ENCODE measurements at places on chromosomes 11 and 22.

DNA sequence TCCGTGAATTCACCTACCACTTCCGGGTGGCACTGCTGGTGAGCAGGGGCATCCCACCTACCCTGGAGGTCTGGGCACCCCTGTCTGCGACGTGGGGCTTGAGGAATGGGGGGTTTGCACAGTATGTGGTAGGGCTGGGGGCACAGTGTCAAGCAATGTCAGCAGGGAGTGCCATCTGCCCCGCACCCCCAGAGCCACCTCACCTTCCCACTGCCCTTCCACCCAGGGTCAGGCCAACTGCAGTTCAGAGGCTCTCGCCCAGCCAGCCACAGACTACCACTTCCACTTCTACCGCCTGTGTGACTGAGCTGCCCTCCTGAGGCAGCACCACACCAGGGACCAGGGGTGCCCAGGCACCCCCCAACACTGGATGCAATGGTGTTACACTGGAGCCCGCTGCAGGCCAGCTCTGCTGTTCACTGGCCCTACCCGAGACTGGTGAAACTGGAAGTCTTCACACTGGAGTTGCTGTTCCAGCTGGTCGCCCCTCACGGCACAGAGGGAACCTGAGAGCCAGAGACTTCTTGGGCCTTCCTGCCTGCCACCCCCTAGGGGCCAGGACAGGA, 6.5 kb downstream of the TMEM258 start:
- DNase-seq = no peak

DNA sequence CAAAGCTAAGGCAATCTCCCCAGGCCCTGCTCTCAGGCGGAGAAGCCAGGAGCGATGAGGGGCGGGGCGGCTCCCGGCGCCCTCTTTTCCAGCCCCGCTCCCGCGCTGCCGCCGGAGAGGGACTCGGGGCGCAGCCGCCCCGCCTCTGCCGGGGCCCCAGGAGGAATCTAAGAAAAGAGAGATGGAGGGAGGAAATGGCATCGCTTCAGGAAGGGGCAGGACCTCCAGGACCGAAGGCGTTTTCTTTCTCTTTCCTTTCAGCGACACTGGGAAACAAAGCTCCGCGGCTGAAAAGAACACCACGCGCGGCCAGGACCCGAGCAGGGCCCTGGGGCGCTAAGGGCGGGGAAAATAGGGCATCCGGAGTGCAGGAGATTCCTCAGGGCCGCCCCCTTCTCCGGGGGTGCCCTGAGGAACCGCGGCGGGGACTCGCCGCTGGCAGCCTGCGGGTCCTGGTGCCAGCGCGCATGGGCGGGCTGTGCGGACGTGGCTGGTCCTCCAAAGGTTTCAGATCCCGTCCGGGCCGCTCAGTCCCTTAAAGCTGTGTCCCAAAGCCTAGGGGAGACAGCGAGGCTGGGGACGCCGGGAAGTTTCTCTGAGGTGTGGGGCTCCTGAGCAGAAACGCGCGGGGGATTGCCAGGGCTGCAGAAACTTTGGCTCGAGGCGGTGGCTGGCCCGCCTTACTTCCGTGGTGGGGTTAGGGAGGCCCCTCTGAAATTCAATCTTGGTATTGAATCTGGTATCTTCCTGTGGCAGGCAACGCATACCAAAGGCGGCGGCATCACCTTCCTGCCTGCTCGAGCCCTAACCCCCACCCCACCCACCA, 2.8 kb upstream of the BSX start:
- no peak for DNase-seq

- DNase-seq = no peak
Measured at GRCh38 chr11:3894128-3894731, 38.8 kb downstream of the STIM1 start.

DNA sequence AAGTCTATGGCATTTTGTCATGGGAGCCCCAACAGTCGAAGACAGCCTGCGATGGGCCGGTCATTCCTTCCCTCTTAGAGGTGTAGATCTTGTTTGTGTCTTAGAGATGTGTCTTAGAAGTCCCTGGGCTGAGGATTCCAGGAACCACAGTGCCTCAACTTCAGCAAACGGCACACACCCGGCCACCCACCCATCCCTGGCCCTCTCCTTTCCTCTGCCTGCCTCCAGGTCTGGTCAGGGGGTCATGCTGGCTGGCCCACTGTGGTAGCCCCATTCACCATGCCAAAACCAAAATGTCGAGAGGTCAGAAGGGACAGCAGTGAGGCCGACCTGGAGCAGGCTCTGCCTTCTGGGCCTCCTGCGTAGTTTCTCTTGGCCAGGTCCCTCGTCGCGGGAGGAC, 857.9 kb downstream of the TBC1D22A start:
- no peak for DNase-seq

GRCh38 chr11:210122-210802, 2.8 kb downstream of the RIC8A start:
- DNase-seq = no peak

DNA sequence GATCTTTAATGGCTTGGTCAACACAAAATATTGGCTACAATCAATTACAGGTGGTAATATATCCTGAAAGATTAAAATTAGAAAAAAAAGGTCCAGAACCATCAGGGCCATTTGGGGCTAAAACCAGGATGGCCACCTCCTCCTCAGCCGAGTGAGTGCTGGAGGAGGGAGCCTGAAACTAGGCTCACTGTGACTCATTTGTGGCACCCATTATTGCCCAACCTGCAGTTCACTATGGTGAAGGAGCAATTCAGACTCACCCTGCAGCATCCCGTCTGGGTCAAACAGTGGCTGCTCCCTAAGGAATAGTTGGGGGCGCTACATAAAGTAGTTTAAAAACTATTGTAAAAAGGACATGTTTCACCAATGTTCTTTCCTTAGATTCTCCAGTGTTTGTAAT, 60.7 kb downstream of the GLYATL1 start:
- no peak for DNase-seq

GRCh38 chr11:117095284-117096161, 2.7 kb downstream of the SIK3 start:
- DNase-seq = no peak

DNA sequence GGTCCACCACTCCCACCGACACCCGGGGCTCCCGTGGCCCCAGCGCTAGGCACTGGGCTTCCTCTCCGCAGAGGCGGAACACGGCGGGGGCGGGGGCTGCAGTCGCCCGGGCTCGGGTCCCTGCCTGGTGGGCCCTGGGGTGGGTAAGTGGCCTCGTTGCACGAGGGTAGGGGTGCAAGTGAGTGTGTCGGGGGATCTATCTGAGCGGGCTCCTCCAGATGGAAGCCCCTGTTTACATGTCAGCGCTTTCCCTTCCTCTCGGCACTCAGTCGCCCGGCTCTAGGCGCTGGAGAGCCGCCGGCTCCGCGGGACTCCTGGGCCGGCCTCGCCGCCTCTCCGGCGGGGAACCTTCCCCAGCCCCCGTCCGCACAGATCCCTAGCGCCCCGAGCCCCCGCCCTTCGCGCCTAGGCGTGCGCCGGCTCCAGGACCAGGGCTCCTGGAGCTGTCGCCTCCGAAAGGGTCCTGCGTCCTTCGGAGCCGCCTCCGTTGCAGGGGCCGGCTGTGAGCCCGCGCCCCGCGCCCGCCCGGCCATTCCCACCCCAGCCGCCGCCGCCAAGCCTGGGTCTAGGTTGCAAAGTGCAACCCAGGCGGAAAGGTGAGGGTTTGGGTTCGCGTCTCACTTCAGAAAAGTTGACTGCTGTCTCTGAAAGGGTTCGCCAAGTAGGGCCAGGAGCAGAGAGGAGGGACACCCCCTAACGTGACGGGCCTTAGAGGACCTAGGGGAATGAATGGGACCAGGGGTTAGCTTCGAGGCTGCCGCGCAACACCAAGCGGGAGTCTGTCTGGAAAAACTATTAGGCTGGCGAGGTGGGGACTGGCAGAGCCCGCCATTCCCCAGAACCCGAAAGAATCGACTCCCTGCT, 978 bp downstream of the FLI1 start:
- no peak for DNase-seq

DNA sequence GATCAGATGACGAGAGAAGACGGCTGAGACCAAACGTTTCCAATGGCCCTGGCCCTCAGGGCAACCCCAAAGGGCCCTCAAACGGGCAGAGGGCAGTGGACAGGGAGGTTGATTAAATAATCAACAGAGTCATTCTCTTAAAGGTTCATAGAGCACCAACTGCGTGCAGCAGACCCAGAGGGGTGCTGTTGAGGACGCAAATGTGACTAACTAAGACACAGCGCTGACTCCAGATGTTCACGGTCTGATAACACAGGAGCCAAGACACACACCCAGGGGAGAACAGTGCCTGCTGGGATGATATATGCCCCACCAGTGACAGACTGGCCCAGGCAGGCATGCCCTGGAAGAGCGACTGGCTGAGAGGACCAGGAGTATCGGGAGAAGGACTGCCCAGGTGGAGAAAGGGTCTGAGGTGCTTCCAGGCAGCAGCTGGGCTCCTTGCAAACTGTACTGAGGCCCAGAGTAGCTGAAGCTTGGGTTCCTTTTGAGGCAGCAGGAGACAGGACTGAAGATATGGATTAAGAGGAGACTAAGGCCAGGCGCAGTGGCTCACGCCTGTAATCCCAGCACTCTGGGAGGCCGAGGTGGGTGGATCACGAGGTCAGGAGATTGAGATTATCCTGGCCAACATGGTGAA, 7.7 kb downstream of the VWCE start:
- no peak for DNase-seq

DNA sequence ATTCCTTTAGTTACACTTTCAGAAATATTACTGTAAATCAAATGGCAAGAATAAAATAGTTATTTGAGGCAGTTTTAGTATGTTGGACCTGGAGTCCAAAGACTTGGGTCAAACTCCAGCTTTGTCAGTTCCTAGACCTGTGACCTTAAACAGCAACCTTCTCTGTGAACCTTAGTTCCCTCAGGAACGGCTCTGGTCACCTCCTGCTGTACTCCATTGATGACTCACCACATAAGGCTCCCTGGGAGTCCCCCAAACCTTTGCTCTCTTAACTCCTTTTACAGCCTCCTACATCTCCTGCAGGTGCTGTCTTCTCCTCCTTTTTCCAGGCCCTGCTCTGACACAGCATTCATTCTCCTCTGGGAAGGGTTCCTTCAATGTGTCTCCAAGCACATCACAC, 29.1 kb downstream of the LIMK2 start:
- no peak for DNase-seq

GRCh38 chr11:78907636-78908035, 333.0 kb upstream of the NARS2 start:
- no peak for DNase-seq

DNA sequence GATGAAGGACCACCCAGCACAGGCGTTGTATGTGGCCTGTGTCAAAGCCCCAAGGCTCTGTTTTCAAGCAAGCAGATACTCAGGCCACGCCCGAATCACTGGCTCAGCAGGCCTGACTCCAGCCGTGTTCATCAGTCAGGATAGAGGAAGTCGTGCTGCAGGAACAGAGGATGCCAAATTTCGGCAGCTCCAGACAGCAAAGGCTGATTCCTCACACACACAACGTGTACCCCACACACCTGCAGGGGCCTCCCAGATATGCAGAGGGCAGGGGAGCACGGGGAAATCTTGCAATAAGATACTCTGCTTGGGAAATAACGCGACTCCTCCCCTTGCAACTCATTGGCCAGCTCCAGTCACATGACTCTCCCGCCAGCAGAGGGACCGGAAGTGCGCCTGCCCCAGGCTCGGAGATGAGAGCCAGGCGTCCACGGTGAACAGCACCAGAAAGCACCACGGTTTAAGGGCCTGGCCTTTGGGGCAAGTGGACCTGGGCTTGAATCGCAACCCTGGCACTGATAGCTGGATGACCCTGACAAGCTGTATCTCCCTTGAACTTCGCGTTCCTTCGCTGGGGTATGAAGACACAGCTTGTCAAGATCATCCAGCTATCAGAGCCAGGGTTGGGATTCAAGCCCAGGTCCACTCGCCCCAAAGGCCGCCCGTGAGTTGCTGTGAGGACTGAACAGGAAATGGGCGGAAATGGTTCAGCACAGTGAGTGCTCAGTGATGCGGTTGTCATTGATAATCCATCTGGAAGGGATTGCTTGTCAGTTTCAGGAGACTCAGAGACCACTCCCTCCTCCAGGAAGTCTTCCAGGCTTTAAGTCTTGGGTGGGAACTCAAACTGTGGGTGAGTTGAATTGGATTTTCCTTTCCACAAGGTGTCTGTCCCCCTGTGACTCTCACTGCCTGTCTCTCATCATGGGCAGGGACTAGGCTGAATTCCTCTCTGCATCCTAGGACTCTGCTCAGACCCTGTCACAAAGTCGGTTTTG, 88.5 kb downstream of the MYEOV start:
- no peak for DNase-seq

DNA sequence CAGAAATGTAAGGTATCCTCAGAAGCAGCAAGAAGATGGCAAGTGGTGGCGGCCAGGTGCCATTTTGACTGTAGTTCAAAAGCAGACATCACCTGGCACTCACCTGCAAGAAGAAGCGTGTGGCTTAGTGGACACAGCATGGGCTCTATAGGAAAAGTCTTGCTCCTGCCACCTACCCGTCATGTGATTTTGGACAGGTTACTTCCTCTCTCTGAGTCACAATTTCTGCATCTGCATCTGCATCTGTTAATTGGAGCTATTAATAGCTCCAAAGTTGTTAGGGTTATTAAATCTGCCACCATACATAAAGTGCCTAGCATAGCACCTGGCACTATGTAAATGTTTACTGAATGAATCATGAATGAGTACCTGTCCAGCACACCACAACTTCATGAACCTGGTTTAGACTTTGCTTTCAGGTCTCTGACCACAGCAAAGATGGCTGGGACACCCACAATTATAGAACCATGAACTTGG, 16.8 kb downstream of the RAB30 start:
- no peak for DNase-seq

DNA sequence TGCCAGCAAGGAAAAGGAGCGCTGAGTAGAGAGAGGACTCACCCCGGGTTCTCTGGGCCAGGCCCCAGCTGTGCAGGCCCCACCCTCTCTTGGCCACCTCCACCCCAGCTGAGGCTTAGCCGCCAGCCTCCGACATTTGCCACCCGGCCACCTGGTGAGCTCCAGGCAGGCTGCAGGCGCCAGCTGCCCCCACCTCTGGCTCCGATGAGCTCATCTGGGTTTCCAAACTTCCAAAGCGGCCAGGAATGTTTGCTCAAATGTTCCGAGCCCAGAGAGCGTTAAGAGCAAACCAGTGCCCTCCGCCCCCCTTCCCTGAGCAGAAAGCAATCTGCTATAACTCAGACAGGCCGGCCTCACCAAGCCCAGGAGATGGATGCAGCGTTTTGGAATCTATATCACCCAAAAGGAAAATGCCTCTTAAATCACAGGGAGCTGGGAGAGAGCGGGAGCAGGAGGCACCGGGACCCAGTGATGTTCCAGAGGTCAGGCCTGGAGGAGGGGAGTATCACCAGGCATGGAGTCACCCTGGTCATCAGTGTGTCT, 9.1 kb upstream of the MN1 start:
- no peak for DNase-seq

- no peak for DNase-seq
Measured at GRCh38 chr11:1827931-1828330, 6.9 kb upstream of the SYT8 start.

GRCh38 chr22:50628543-50629134, 687 bp upstream of the ARSA start:
- no peak for DNase-seq

GRCh38 chr11:64028398-64029115, 7.2 kb upstream of the FLRT1 start:
- no peak for DNase-seq

GRCh38 chr11:125085301-125086081, 22.4 kb downstream of the SLC37A2 start:
- DNase-seq = no peak

- DNase-seq = no peak
Measured at GRCh38 chr11:128055576-128056217, 531.7 kb downstream of the ETS1 start.

Measured in stimulated activated CD8-positive, alpha-beta memory T cell treated with anti-CD3 and anti-CD28 coated beads, Interleukin-7, amount 100 ng/mL, for 48 hours (primary cell).